ENCODE measurements at places on chromosomes 5 and 9. TPM values are rescaled to one million over a fixed set of nuclear protein-coding genes. Genes with fewer than 3 reads are reported as not detected.

The NTNG2 gene
- 0.46 TPM for total RNA-seq

The GLDC gene
- 47.7 TPM for total RNA-seq

The FGF1 gene
- total RNA-seq, result 0.34 TPM

The IFNA1 gene
- not detected for total RNA-seq

The TPPP gene
- 3.4 TPM for total RNA-seq

The OGN gene
- total RNA-seq, result not detected

The PCDHA10 gene
- total RNA-seq, result 0.69 TPM

The LRRC19 gene
- not detected for total RNA-seq
